ENCODE measurements at places on chromosomes 2 and 18.

DNA sequence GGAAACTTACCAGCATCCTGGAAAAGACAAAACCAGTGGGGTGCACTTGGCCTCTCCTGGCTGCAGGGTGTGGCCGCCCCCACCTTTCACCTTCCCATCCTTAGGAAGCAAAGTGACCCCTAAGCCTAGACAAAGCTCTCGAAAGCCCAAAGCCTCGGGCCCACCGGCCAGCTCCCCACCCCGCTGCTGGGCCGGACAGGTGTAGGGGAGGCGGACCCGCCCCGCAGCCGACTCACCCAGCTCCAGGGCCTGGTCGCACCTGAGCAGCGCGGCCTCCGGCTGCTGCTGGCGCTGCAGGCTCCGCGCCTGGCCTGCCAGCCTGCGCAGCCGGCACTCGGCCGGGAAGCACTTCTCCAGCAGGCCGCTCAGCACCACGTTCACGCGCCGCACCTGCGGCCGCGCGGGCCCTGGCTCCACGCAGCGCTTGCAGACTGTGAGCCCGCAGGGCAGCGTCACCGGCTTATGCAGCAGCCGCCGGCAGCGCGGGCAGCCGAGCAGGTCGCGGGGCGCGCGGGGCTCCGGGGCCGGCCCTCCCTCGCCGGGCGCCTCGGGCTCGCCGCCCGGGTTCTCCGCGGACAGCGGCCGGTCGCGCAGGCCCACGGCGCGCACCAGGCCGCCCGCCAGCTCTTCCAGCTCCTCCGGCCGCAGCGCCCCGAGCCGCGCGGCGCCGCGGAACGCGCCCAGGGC lies 979 bp downstream of the LONRF2 start:
- peak; percentile 37 for DNase-seq

DNA sequence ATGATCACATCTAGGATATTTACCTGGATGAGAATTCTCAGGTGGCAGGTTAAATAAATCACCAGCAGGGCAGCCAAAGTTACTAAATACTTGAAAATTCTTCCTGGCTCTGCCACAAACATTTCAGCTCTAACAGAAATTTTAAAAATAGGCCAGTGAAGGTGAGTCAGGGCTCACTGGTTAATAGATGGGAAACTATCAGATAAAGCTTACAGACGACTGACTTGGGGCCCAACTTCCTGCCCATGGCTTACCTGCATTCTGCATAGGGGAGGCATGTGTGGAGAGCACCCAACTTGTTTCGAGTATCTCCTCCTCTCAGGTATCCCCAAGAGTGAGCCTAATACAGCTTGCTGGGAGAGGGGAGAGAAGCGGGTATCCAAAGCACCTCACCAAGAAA lies 57.8 kb downstream of the SPRED2 start:
- DNase-seq: no peak

GRCh38 chr18:44882163-44882868 lies 201.6 kb downstream of the SETBP1 start:
- peak; percentile 43 for DNase-seq

GRCh38 chr2:95719473-95720060 lies 127.8 kb downstream of the TRIM43 start:
- no peak for DNase-seq

DNA sequence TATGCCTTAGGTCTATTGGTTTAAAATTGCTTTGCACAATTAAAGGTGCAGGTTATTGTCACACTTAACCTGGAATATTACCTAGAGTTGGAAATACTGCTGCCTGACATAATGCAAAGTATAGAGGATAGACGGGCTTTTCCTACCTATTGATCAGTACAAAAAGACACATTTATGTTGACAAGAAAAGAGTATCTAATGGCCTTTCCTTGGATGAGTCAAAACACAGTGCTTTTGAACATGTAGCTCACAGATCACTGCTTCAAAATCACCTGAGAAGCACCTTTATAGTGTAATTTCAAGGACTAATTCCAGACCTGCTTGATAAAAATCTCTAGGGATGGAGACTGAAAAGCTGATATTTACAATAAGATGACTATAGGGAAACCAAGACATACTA lies 262.8 kb downstream of the DCC start:
- DNase-seq: no peak

Data from DMS153 (cell line).